Retina (tissue), 1 donor: ENCODE measurements at places on chromosomes 2 and 18.
A peak's percentile ranks its signal among the peaks of the same experiment; 100 is the strongest.

- peak; percentile 79 for DNase-seq
Measured at GRCh38 chr2:88626171-88627054, 851 bp downstream of the EIF2AK3 start.

GRCh38 chr2:11396467-11397445 is 52.3 kb upstream of the ROCK2 start:
- no peak for DNase-seq

- no peak for DNase-seq
Measured at GRCh38 chr2:9637330-9637729, 6.5 kb upstream of the YWHAQ start.

DNA sequence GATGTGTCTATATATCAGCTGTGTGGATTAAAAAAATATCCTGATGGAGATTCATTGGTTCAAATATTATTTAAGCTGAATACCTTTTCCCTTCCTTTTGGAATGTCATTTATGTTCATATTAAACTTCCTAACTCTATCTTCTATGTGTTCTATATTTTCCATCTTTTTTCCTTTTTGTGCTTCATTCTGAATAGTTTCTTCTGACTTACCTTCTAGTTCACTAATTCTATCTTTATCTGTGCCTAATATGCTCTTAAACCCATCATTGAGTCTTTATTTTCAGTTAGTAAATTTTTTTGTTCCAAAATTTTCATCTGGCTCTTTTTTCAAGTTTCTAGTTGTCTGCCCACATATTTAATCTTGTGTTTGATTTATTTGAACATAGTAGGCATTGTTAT is 219.4 kb upstream of the STON1 start:
- DNase-seq, result no peak

- no peak for DNase-seq
Measured at GRCh38 chr18:9839853-9840252, 45.9 kb upstream of the TXNDC2 start.

- peak; percentile 83 for DNase-seq
Measured at GRCh38 chr2:219459460-219460311, 25.0 kb downstream of the SPEG start.

DNA sequence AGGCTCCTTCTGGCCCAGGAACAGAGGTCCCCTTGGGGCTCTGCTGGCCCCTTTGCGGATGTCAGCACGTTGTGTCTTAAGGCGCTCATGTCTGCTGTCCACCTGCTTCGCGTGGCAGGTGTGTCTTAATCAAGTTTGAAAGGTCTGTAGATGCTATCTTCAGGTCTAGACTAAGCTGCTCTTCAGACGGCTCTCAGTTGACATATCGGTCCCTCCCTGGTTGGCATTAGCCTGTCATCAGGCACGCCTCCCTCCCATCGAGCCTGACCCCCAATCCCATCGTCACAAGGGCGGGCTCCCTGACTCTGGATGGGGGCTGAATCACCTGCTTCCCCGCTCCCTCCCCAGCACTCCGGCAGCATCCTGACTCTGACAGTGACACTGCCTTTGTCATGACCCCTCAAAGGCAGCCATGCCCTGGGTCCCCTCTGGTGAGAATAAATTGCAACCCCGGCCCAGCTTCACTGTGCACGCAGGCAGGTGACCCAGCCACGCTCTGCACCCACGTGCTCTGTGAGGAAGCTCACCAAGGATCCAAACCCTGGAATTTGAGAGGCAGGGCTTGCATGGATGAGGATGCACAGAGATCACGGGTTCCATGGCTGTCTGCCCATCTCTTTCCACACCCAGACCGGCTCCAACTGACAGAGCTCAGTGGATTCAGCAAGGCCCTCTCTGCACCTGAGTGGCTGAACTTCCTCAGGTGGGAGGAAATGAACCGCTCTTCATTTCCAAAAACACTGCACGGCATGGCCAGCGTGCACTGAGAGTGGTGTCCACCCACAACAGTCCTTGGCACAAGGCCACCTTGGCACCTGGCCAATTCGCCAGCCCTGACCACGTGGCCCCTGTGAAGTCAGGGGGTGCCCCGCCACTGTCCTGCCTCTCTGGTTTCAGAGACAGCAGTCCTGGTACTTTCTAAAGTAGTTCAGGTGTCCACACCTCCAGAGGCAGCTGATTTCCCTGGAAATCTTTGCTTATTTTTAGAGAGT is 110.2 kb upstream of the GPC1 start:
- no peak for DNase-seq

DNA sequence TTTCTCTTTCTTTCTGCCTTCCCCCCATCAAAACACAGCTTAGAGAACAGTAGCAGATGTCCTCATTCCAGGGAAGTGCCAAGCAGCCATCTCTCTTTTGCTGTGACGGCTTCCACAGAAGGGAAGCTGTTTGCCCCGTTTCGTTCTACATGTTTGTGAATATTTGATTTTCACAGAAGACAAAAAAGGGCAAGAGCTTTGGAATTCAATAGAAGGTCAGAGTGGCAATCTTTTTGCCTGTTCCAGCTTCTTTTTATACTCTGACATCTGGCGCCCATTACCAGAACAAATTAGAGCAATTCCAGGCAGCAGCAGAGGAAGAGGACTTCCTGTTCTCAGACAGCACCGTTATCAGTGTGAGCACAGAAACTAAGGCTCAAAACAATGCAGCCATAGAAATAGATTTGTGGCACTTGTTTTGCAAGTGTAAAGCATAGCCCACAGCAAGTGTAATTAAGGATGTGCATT is 79.0 kb upstream of the CDH19 start:
- peak; percentile 60 for DNase-seq

DNA sequence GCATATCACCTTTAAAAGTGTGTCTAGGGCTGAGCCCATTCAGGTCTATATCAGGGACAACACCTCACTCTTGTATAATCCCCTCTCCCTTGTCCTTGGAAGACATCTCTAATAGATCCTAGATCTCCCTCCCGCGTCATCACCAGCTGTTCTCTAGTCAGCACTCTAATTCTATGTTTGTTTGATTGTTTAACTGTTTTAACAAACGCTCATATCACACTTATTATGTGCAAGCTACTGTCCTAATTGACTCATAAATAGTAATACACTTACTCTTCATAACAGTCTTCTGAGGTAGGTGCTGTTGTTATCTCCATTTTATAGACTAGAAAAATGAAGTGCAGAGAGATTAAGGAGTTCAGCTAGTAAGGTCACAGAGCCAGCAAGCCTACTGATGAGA is 1.6 kb upstream of the ERMN start:
- DNase-seq, result no peak

- no peak for DNase-seq
Measured at GRCh38 chr2:66733364-66733999, 298.6 kb downstream of the MEIS1 start.

GRCh38 chr2:206160125-206160806 is 571 bp downstream of the EEF1B2 start:
- DNase-seq, result no peak

- DNase-seq, result no peak
Measured at GRCh38 chr2:173122936-173123335, 47.3 kb downstream of the MAP3K20 start.

- DNase-seq, result no peak
Measured at GRCh38 chr2:191417746-191418145, 172.5 kb downstream of the MYO1B start.

DNA sequence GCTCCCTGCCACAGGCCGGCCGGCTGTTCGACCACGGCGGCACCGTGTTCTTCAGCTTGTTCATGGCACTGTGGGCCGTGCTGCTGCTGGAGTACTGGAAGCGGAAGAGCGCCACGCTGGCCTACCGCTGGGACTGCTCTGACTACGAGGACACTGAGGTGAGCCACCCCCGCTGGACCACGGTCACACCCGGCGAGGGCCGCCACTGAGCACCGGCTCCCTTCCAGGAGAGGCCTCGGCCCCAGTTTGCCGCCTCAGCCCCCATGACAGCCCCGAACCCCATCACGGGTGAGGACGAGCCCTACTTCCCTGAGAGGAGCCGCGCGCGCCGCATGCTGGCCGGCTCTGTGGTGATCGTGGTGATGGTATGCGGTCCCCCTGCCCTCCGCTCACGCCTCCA is 20.8 kb downstream of the ANO7 start:
- DNase-seq, result no peak

- DNase-seq, result no peak
Measured at GRCh38 chr18:13300029-13300428, 81.5 kb downstream of the LDLRAD4 start.

GRCh38 chr2:33377048-33377447 is 99.4 kb upstream of the RASGRP3 start:
- DNase-seq, result no peak

DNA sequence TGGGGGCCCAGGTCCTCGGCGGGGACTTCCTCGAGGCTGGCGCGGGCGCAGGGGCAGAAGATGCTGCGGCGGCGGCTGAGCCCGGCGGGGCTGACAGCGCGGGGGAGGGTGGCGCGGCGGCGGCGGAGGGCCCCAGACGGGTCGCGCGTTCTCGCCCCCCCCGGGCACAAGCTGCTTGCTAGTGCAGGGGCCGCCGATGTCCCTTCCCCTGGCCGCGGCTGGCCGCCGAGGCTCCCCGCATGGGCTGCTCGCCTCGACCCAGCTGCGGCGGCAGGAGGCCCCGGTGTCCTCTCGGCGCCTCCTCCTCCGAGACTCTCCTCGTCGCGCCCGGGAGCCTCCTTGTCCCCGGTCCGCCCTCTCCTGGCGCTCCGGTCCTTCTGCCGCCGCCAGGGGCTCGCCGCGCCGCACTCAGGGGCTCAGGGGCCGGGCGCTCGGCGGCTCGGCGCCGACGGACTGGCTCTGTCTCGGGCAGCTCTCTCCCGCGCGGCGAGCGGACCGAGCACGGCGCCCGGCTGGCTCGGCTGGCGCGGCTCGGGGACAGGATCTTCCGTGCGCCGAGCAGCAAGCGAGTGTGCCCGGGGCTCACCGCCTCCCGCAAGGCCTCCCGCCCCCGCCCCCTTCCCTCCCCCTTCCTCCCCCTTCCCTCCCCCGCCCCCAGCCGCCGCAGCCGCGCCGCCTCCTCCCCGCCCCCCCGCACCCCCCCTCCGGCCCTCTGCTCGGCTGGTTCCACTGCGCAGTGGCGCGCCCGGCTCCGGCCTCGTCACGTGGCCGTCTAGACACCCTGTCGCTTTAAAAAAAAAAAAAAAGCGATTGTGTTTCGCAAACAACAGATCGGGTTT is 902 bp upstream of the SMAD7 start:
- DNase-seq, result peak; percentile 88

DNA sequence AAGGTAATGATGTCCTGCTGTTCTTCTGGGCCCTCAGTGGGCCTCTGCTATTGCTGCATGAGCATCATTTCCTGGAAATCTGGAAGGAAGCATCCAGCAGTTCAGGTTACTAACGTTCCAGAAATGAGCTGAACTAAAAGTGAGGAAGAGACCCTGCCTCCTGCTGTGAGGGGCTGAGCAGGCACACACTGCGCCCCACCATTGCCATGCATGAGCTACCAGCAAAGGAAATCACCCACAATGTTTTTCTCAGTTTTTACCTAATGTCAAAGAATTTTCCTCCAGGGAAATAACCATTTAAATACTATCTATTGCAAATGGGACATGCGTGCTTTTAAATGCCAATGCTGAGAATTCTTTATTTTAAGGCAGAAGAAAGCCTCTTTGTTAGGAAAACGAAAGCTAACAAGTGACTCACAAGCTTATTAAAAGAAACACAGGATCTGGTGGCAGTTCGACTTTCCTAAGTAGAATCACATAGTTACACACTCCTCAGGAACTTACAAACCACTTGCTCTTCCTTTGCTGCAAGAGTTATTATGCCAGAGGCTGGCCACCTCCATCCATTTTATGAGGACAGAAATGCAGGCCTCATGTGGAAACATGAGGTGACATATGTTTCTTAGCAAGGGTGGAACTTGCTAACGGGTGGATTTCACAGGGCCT is 152.6 kb upstream of the TTC39C start:
- DNase-seq, result no peak

GRCh38 chr18:8034674-8035073 is 467.6 kb downstream of the PTPRM start:
- no peak for DNase-seq

GRCh38 chr2:241215421-241215820 is 26.9 kb downstream of the ANO7 start:
- DNase-seq, result no peak

DNA sequence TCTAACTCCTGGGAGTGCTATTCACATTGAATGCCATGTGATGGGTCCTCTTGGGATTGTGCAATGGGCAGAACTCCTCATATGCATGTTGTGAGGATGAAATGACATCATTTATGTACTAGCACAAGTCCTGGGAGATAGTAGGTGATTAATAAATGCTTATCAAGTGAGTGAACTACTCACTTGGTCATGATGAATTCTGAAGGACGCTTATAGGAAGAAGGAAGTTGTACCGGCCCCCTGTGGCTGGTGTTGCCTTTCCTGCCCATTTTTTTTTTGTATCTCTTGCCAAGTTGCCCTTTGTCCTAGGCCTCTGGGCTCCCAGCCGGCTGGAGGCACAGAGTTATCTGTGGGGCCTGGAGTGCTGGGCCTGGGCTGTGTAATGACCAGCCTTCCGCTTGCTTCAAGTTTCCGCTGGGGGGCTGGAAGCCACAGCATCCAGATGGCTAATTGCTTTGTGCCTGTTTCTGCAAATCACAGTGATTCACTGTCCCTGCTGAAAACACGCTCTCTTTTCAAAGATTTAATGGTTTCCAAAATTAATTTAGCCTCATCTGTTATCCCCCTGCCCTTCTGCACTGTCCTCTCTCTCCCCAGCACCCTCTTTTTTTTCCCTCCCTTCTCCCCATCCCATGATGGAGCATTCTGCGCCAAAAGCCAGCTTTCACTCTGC is 33.7 kb upstream of the MRPL33 start:
- DNase-seq, result no peak

DNA sequence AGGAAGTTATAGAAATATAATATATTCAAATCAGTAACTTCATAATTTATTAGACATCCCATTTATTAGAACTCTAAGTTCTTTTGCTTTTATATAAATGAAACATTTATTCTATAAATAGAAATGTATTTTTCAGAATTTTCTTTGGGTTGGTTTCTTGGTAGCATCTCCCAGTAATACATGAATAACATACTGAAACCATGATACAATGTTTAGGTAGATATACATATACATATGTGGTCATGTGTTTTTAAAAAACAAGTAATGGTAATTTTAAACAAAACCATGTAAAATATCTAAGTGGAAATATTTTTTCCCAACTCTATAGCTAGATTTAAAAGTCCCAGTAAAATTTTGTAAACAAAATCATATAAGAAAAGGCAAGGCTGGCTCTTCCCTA is 36.9 kb downstream of the WIPF1 start:
- DNase-seq, result no peak

DNA sequence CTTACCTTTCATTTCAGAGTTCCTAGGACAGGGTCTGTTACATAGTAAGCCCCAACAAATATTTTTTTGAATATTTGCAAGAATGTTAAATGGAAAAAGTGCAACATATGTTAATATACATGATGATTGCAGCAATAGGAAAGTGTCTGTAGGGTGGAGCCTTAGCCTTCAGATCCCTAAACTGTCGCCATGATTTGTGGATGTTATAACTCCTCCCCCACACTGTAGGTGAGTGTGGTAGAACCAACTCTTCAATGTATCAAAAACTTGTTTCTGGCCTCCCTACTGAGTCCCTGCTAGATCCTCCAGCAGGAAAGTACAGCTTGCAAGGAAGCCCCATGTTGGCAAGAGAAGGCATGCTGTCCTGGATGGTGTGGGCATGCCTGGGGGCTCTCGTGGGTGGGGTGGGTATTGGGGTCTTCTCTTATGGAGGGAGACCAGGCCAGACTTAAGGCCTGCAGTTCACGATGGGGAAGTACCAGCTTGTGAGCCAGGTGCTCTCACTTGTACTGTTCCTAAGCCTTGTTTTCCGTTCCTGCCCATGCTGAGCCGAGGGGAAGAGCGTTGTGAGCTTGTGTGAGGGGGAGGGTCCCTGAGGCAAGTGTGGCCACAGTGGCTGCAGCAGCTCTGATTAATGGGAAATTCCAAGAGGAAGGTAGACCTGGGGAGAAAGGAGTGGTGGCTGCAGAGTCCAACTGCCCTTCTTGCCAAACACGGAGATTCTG is 11.4 kb downstream of the FHOD3 start:
- DNase-seq, result no peak

- DNase-seq, result peak; percentile 18
Measured at GRCh38 chr18:70195852-70196434, 9.5 kb downstream of the RTTN start.
